ENCODE measurements at places on chromosomes 13 and 19.
A peak's percentile ranks its signal among the peaks of the same experiment; 100 is the strongest.

DNA sequence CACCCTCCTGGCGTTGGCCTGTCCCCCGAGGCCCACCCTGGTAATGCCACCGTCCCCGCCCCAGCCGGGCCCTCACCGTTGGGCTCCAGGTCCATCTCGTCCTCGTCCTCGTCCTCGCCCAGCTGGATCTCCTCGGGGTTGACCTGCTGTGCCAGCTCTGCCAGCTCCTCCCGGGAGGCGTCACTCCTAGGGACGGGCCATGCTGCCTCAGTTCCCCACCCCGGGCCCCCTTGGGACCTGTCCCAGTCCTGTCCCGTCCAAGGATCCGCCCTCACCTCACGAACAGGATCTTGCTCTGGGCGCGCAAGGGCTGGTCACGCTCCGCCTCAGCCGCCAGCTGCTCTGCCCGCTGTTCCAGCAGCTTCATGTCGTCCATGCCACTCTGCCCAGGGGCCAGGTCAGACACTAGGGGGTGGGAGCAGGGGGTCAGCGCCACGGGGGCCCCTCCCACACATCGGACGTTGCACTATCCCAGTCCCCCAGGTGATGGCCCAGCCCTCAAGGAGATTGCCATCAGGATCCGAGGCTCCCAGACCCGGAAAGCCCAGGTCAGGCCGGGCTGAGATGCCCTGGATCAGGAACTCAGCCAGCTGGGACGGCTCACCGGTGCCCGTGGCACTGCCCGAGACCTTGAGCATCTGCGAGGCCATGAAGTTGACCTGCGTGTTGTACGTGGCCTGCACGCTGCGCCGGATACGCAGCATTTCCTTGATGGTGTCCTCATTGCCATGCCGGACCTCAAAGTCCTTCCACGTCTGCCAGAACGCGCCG lies 9.5 kb downstream of the XAB2 start:
- no peak for DNase-seq

DNA sequence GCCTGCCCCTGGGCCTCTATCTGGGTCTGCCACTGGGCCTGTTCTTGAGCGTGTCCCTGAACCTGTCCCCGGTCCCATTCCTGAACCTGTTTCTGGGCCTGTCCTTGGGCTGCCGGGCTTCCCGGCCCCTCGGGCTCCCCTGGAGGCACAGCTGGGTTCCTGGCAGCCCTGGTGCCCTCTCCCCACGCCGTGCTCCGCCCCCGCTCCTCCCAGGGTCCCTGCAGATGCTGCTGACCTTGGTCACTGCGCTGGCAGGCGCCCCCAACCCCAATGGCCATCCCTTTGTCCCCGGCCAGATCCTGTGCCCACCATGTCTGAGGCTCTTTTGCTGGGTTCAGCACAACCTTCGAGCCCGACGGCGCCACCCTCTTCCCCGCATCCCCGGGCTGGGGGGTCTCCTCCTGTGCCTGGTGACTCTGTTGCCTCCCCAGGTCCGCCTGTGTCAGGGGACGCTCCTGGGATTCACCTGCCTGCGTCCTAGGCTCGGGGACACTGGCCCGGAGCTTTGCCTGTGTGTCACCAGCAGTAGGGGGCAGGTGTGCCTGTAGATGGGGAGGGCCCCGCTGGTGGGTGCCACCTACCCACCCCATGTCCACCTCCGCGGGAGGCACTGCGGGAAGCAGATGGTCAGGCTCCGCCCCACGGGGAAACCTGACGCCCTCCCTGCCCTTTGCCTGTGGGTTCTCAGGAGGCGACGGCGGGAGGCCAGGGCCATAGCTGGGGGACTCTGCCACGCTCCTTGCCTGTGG lies 41.0 kb upstream of the GRTP1 start:
- no peak for DNase-seq

- DNase-seq, result peak; percentile 81
Observed at GRCh38 chr19:49114630-49115363, 627 bp downstream of the LIN7B start.

DNA sequence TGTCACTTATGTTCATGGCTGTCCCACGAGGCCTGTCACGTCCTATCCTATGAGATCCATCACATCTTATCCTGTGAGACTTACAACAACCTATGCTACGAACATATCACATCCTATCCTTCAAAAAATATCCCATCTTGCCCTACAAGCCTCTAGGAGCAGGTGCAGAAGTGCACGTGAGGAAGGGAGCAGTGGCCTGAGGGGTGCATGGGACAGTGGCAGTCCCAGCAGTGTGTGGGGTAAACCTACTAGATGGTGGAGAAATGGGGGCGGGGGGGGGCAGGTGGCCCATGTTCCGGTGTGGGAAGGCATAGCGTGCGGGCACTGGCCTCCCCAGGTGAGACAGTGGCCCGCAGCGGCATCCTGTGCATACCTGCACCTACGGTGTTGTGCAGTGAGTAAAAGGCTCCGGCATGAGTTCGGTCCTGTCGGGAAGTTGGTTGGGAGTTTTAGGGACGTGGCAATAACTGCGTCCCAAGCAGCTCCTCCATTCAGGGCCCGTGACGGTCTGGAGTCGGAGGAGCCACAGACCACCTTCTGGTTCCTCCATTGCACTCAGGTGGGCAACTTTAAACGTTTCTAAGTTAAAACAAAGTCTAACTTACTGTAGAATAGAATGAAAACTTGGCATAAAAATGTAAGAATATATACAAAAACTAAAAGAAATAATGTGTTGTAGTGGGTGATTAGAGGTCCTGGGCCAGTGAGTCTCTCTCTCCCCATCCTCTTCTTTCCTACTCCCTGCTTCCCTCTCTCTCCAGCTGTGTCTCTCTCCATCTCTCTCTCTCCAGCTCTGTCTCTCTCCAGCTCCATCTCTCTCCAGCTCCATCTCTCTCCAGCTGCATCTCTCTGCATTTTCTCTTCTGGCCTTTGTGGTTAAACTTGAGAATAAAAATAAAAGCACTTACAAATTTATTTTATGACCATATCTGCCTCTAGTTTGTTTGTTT lies 42.1 kb downstream of the ATP11A start:
- no peak for DNase-seq

DNA sequence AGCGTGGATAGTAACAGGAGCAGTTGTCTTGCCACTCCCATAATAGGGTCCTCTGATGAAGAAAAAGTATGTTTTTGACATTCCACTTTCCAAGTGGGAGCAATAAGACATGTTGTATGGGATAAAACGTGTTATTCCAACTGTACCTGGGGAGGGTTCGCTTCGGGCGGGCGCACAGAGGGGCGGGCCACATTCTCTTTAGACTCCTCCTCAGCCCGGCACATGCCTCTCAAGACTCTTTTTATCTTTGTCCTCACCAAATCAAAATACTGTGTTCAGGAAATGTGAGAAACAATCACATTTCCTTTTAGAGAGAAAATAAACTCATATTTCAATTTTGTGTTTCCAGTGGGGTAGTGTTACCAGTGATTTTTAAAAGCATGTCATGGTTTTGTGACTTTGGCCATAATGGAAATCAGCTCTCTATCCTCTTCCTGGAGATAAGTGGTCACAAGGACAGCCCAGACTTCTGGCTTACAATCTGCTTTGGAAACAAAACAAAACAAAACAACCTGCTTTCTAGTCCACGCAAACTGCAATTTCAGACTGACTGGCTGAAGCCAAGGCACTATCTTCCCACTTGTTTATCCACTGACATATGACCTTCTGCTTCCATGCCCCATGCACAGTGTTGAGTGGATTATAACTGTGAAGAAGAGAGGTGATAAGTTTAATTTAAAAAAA lies 276.1 kb downstream of the NALCN start:
- DNase-seq, result no peak

DNA sequence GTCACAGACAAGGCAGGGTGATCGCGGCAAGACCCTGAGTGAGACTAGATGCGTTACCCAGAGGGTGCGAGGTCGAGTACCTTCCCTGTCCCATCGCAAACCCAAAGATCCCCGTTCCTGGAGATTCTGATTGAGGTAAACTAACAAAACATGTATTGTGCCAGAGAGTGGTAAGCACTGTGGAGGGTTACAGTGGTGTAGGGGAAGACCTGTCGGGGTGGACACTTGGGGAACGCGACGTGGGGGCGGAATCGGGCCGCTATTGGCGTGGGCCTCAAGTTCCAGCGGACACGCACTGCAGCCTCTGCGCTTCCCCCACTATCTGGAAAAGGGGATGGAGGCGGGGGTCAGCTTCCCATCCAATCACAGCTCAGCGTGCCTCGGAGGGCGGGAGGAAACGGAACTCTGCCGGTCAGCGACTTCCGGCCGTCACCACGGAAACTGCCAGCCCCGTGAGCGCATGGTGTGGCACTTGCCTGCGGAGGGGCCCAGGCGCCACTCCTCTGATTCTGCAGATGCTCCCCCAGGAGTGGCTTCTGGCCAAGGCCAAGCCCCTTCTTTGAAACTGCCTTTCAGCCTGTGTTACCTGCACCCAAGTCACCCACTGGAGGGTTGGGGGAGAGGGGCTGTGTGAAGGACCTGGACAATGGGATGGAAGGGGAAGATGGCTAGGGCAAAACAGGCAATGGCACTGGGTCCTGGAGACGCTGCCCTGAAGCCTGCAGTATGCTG lies 1.0 kb upstream of the UBE2M start:
- peak; percentile 94 for DNase-seq

DNA sequence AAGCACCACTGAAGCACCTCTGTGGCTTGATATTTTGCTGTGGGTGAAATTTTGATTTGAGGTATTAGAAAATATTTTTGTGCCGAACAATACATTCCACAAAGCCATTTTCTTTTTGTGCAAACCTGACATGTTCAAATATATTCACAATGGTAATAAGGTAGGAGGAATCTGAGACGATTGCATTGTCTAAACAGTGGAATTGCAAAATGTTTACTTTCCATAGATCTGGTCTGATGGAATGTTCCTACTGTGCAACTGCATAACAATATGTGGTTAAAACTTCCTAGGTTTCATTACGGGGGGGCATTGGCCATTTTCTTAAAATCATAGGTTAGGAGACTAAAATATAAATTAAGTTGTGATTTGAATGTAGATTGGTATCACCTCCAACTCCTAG lies 42.7 kb upstream of the AKAP11 start:
- no peak for DNase-seq

DNA sequence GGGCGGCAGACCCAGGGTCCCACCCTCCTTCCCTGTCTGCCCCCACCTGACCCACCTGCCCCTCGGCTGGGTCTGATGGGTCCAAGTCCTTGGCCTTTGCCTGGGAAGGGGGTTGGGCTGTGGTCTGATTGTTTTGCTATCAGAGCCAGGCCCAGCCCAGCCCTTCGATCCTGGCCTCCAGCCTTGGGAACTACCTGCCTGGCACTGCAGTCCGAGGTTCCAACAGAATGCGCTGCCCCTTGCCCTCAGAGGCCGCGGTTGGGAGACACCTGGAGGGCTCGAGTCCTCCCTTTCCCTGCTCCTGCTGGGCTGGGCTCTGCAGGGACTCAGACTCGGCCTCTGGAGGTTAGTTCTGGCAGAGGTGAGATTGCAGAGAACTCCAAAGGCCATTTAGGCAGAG lies 1.6 kb downstream of the CCL25 start:
- peak; percentile 39 for DNase-seq

DNA sequence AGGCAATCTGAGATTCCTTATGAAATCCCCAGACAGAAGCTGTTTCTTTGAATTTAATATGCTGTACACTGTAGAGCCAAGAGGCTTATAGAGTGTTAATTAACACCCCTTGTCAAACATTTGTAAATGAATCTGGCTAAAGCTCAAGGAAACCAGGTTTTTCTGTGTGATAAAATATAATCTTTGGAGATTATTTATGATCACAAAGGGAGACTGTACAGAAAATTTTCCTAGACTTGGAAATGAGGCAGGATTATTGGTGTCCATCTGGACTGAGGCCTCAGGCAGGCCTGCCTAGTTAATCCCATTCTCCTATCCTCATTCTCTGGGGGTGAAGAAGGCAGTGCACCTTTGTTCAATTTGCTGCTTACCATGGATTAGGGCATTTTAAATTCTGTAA lies 17.8 kb downstream of the KL start:
- DNase-seq, result no peak

GRCh38 chr13:112106478-112107141 lies 39.7 kb downstream of the SOX1 start:
- no peak for DNase-seq

GRCh38 chr13:110811008-110811720 lies 97.7 kb downstream of the ING1 start:
- no peak for DNase-seq

- peak; percentile 21 for DNase-seq
Observed at GRCh38 chr13:73189362-73189761, 130.6 kb downstream of the KLF5 start.

DNA sequence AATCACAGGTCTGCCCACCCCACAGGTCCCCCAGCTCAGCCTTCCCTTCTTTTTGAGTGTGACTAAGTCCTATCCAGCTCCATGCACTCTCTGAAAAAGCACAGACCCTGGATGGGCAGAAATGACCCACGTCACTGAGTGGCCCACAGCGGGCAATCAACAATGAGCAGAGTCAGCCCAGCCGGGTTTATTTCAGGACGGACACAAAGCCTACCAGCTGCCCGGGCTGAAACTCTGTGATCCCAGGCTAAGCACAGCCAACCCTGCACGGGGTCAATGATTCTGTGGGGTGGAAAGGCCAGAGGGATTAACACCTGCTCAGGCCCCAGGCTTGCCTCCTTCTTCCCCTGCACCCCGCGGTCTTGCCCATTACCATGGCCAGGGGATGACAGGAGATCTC lies 8.4 kb downstream of the NAPA start:
- DNase-seq, result no peak

DNA sequence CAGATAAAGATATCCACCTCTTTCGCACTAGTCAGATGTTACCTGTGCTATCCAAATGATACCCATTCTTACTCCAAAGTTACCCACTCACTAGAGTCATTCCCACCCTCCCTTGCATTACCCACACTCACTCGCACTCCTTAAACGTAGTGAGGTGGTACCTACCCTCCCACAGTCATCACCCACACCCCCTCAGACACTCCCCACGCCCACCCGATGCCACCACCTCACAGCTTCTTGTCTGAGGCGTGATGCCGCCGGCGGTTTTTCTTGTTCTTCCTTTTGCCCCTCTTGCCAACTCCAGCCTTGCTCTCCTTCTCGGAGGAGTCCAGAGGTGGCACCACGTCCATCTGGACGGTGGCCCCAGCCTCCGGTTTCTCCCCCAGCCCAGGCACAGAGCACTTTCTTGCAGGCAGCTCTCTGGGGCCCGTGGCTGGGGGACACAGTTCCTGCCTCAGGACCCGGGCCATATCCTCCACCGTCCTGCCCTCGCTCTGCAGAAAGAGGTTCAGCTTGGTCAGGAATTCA lies 1.2 kb downstream of the PNMA8C start:
- DNase-seq, result no peak

GRCh38 chr19:8611877-8612806 lies 1.6 kb upstream of the ADAMTS10 start:
- DNase-seq, result peak; percentile 37

DNA sequence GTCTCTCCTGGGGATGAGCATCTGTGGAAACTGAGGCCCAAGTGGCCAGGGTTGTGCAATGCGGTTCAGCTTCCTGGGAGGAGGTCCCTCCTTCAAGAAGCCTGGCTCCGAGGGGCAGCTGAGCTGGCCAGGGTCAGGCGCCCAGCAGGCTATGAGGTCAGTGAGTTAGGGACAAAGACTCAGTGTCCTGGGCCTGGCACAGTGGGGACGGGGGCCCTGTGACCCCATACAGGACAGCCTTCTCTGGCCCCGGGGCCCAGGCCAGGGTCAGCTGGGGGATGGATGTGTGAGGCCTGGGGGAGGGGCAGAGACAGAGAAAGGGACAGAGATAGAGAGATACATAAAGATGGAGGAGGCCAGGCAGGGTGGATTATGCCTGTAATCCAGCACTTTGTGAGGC lies 3.0 kb upstream of the IL12RB1 start:
- DNase-seq, result no peak

GRCh38 chr13:60312851-60313505 lies 84.0 kb upstream of the TDRD3 start:
- DNase-seq, result no peak
